ENCODE measurements at places on chromosomes 16 and 17.

GRCh38 chr17:67124450-67125148 lies 80.2 kb downstream of the CACNG1 start:
- DNase-seq = no peak

DNA sequence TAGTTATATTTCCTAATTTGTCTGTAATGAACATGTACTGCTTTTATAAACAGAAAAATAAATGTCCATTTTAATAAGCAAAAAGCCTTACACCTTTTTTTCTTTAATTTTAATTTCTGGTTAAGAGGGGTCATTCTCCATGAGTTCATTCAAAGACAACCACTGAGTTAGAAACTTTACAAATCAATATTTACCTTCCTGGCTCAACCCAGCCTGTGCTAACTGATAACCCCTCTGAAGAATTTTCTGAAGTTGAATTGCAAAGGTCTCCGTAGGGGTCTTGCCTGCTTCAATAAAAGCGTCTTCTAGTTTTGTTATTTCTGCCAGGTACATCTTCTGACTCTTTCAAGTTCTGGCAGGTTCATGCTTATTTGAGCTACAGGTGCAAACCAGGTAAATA lies 440.4 kb upstream of the SALL1 start:
- no peak for DNase-seq

- no peak for DNase-seq
Observed at GRCh38 chr17:58289869-58290268, 9.1 kb upstream of the MPO start.

DNA sequence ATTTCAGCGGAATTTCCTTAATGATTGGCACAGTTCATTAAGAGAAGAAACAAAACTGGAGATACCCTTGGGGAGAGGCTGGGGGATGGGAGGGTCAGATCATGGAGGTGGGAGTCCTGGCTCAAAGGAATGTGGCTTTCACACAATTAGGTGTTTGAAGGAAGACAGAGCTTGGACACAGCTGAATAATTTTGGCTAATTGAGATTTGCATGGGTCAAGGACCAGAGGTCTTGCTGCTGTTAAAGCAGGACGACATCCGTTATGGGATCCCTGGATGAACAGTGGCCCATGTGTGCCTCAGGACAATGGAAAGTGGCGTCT lies 160.3 kb downstream of the HS3ST3B1 start:
- DNase-seq = no peak

GRCh38 chr16:89687092-89687940 lies 827 bp downstream of the CDK10 start:
- DNase-seq = peak; percentile 89

DNA sequence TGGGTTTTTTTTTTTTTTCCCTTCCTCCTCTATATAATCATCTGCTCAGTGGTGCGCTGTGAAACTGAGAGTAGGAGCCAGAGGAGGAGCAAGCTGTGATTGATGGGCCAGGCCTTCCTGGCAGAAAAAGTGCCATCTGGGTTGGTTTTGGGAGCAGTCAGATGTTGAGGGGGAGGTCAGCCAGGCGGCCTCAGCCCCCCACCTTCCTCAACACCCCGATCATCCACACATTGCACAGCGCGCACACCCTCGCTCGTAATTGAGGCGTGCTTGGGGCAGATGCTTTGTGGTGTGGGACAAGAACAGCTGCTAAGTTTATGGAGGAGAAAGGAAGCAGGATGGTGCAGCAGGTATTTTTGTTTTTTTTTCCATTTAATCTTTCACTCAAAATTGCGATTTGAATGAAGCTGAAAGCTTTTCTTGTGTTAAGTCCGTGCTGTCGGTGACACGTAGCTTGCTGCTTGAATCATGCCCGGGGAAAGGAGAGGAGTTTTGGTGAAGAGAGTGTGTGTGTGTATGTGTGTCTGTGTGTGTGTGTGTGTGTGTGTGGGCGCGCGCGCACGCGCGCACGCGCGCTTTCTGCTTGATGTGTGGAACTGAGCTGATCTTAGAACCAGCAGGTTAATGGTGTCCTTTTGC lies 177.4 kb downstream of the RBFOX1 start:
- no peak for DNase-seq

DNA sequence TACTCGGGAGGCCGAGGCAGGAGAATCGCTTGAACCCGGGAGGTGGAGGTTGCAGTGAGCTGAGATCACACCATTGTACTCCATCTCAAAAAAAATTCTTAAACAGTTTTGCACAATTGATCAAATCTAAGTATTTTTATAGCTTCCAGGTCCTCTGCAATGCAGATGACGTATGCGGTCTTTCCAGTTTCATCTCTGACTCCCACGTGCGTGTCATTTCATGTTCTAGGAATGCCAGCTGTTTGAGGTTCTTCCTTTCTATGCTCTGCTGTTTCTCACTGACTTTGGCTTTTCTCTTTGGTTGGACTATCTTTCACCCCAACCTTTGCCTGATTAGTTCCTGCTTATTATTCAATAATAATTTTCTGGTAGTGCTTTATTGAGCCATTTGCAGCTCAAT lies 16.2 kb downstream of the CHP2 start:
- no peak for DNase-seq

DNA sequence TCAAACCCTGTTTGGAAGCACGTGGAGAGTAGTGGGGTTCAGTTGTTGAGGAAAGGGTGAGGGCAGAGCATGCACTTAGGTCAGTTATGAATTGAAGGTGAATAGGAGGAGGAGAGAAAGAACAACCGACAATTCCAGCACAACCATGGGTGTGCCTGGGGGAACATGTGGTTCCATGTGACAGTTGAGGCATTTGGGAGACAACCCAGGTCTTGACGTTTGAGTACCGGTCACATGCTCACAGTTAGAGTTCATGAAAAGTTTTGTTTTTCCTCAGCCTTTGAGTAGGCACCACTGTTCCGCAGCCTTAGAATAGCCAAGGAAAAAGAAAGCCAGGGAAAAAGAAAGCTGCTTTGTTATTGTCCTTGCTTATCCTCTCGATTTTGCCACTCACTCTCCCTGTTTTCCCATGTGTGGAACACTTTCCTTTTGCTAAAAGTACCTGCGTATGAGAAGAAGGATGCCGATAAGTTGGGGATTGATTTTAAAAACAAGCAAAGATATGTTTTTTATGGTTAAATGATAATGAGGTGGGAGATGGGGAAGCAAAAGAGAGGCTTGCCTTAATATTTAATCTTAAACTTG lies 25.6 kb upstream of the ABCC11 start:
- no peak for DNase-seq

- DNase-seq = no peak
Observed at GRCh38 chr16:22638393-22639206, 127.9 kb downstream of the NPIPB5 start.
